ENCODE measurements at places on chromosomes 6 and 20. TPM values are rescaled to one million over a fixed set of nuclear protein-coding genes. Genes with fewer than 3 reads are reported as not detected.

DNA sequence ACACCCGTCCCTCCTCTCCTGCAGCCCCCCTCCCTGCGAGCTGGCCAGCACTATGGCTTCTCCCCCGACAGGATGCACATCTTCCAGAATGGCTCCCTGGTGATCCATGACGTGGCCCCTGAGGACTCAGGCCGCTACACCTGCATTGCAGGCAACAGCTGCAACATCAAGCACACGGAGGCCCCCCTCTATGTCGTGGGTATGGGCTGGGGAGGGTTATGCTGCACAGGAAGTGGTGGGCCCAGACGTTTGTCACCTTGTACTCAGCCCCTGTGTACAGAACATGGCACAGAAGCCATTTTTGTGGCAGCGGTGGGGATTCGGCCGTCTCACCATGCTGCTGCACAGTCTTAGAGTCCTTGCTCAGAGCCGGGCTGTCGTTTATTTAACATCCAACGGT, 29.0 kb upstream of the SRF start:
- no peak for DNase-seq

MRS2 gene
- 17.8 TPM for total RNA-seq

- no peak for DNase-seq
These were observed 954.4 kb downstream of the PHF3 start for GRCh38 chr6:64589961-64590360.

- no peak for DNase-seq
These were observed 99.0 kb downstream of the TBX18 start for GRCh38 chr6:84665401-84665800.

CD24 gene
- 305 TPM for total RNA-seq

IL17A gene
- total RNA-seq: not detected

DNA sequence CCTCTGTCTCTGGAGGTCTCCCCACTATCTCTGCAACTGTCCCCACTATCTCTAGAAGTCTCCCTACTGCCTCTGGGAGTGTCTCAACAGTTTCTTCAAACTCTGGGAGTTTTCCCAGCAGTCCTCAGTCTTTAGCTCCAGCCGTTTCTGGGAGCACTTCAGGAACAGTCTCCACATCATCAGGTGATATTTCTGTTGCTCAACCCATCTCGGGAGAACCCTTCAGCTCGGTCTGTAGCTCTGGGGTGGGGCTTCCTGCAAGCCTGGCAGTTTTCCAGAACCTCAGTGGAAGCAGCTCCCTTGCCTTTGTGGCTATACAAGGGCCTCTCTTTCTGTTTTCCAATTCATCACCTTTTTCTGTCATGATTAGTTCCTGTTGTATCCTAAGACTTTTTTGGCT, 3.0 kb upstream of the SFTA2 start:
- DNase-seq: no peak

GRCh38 chr6:135941275-135942025, 89.9 kb downstream of the PDE7B start:
- DNase-seq: no peak

DNA sequence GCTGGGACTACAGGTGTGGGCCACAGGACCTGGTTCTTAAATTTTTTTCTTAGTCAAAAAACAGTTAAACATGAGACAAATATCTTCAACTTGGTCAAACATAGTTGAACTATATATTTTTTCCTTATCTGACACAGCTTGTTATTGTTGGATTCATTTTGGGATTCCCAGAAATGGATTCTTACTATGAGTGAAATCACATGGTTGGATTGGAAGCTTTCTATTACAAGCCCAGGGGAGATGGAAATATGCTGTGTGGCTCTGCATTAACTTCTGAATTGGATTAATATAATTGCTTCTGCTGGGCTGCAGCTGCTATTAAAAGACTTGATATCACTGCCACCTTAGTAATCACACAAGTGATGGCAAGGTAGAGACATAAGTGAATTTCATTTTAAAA, 126.4 kb upstream of the DUSP22 start:
- no peak for DNase-seq

SLC17A3 gene
- not detected for total RNA-seq

DNA sequence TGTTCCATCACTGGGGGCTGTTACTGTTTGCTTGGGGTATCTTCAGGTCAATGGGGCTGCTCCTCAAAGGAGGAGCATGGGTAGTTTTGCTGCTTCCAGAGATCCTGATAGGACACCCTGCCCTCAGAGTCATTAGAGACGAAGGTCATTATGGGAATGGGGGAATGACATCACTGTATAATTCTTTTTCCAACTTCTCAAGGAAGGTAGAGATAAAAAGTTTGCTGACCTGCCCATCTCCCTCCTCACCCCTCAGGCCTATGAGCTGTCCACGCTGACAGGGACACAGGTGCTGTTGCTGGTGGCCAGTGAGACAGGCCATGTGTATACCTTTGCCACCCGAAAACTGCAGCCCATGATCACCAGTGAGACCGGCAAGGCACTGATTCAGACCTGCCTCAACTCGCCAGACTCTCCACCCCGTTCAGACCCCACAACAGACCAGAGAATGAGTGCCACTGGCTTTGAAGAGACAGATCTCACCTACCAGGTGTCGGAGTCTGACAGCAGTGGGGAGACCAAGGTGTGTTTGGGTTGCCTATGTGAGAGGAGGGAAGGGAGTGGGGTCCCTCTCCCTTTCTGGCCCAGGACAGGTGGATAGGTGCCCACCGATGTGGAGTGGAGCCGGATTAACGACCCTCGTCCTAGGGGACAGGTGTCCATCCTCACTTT, 2.7 kb downstream of the SRF start:
- no peak for DNase-seq

RCAN2 gene
- not detected for total RNA-seq
